ENCODE measurements at places on chromosomes 12 and 14.

- no peak for DNase-seq
These were observed 12.5 kb downstream of the IFNG-AS1 start for GRCh38 chr12:68001486-68002466.

GRCh38 chr14:94612580-94613554, 676 bp downstream of the SERPINA3 start:
- DNase-seq: peak; percentile 75

DNA sequence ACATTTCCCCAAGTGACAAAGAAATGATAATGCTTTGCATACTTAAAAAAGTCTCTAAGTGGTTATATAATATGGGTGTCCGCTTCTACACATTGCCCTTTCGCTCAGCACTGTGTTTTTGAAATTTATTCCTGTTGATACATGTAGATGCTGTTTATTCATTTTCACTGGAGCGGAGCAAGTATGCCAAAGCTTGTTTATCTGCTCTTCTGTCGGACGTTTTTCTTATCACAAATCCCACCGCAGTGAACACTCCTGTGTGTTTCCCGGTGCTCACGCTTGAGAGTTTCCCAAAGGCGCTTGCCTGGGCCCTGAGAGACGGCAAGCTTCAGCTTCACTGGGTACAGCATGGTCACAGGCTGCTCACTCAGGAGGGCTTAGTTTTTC, 50.2 kb downstream of the TPCN1 start:
- DNase-seq: no peak

- no peak for DNase-seq
These were observed 9.0 kb upstream of the TAS2R31 start for GRCh38 chr12:11040162-11040561.

DNA sequence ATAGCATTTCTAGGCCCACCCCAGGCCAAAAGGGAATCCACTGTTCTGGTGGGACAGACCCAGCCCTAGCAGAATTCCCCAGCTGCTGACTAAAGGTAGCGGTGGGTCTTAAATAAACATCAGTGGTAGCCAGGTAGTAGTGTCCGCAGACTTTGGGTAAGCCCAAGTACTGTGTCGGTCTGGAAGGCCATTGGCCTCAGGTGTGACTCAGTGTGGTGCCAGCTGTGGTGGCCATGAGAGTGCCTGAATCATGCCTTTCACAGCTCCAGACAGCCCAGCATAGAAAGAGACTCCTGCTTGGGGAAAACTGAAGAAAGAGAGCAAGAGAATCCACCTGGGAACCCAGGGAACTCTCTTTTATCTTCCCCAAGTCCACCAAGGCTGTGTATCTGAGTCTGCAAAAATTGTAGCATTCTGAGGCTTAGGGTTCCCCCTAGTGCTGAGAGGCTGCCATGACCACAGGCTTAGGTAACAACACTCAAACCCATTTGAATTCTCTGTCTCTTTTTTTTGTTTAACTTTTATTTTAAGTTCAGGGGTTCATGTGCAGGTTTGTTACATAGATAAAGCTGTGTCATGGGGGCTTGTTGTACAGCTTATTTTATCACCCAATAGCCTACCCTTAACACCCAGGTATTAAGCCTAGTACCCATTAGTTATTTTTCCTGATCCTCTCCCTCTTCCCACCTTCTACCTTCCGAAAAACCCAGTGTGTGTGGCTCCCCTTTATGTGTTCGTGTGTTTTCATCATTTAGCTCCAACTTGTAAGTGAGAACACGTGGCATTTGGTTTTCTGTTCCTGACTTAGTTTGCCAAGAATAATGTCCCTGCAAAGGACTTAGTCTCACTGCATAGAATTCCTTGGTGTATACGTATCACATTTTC, 16.7 kb upstream of the CD163L1 start:
- DNase-seq: no peak

GRCh38 chr12:116673681-116674111, 64.2 kb downstream of the SPRING1 start:
- no peak for DNase-seq

Data from ovary (tissue), 10 donors.